ENCODE measurements at places on chromosomes 1 and 21. TPM values are rescaled to one million over a fixed set of nuclear protein-coding genes. Genes with fewer than 3 reads are reported as not detected.

GRCh38 chr1:69315823-69316222, 251.9 kb upstream of the LRRC7 start:
- DNase-seq = no peak

GRCh38 chr1:109926662-109927300, 16.1 kb downstream of the CSF1 start:
- DNase-seq = no peak

- DNase-seq = no peak
Observed at GRCh38 chr1:31064718-31065309, 703 bp downstream of the PUM1 start.

DNA sequence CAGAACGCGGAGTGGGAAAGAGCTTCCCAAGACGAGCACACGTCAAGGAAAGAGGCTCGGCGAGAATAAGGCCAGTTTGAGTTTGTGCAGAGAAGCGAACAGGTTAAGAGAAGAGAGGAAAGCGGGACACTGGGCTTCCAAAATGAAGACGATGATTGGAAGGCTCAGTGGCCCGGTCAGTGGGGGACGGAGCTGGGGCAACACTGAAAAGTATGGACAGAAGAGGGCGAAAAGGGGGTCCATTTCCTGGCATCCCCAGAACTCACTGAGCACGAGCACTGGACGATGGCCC, 258 bp downstream of the CCT3 start:
- peak; percentile 25 for DNase-seq

The TAS1R1 gene
- total RNA-seq = not detected

The C8A gene
- total RNA-seq = not detected

The ANGPTL3 gene
- total RNA-seq = not detected

DNA sequence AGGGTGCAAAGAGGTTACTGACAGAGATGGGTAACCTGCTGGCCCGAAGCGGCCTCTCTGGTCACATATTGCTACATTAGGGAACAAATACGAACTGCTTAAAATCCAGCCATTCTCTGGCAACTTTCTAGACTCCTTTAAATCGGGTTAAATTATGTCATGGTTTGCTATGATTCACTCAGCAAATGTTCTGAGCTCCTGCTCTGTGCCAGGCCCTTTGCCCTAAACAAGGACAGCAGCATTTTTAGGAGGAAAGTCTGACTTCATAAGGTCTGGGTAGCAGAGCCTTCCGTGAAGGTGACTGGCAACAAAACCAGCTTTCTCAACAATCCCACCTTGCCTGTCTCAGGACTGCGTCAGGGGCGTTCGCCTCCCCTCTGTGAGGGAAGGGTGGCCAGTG, 15.4 kb downstream of the ZP4 start:
- no peak for DNase-seq

Measured in upper lobe of left lung (tissue), 6 donors.